ENCODE measurements at places on chromosomes 11 and 22.

- DNase-seq, result no peak
Observed at GRCh38 chr11:119273721-119274120, 43.2 kb downstream of the MCAM start.

DNA sequence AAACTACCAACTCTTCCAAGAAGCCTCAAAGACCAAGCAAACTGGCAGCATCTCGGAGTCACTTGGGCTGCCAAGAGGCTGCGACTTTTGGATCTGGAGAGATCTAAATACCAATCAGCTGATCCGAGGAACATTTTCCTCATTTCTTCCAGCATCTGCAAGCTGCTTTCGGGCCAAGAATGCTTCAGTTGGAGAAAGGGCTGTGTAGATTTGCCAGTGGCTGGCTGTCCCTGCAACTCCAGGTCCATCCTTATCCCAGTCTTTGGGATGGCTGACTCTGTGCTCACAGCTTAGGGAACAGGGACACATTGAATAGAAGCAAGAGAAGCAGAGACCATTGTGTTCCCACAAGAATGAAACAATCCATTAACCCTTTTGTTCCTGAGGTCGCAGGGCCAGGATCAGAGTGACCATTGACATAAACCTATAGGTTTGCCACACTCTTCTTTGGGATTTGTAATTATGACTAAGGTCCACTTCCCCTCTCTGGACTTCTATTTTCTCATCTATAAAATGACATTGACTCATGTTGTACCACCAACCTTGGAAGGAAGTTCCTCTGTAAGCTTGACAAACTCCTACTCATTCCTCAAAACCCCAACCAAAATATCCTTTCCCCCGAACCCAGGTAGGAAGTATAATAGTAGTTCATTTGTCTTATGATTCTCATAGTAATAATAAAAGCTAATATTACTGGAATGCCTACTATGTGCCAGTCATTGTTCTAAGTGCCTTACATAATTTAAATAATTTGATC is 340.8 kb downstream of the MN1 start:
- DNase-seq, result no peak

GRCh38 chr11:118338637-118339061 is 3.9 kb downstream of the CD3D start:
- peak; percentile 6 for DNase-seq

DNA sequence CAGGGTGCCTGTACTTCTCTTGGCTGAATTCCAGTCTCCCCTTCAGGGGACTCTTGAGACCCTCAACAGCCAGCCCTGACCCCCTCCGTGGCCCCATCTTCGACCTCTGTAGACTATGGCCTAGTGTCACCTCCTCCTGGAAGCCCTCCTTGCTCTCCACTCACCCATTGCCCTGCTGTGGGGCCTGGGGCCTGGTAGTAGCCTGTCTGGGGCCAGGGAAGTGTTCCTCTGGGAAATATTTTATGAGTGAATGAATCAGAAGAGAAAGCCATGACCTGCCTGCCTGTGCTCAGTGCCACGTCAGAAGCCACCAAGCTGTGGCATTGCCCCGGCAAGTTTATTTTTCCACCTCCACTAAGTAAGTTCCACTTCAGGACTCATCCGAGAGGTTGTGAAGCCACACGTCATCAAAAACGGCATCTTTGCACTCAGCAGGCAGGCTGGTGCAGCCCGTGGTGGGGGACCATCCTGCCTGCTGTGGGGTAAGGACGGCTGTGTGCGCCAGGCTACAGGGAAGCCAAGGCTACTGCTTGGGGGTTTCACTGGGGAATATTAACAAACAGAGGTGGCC is 59.6 kb upstream of the PPARA start:
- no peak for DNase-seq

- no peak for DNase-seq
Observed at GRCh38 chr11:11779975-11780374, 61.8 kb upstream of the USP47 start.

DNA sequence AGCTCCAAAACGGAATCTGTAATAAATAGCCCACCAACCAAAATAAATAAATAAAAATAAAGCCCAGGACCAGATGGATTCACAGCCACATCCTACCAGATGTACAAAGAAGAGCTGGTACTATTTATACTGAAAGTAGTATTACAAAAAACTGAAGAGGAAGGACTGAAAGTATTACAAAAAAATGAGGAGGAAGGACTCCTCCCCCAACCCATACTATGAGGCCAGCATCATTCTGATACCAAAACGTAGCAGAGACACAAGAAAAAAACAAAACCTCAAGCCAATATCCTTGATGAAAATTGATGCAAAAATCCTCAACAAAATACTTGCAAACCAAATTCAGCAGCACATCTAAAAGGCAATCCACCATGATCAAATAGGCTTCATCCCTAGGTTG is 65.4 kb downstream of the CYP2R1 start:
- no peak for DNase-seq

DNA sequence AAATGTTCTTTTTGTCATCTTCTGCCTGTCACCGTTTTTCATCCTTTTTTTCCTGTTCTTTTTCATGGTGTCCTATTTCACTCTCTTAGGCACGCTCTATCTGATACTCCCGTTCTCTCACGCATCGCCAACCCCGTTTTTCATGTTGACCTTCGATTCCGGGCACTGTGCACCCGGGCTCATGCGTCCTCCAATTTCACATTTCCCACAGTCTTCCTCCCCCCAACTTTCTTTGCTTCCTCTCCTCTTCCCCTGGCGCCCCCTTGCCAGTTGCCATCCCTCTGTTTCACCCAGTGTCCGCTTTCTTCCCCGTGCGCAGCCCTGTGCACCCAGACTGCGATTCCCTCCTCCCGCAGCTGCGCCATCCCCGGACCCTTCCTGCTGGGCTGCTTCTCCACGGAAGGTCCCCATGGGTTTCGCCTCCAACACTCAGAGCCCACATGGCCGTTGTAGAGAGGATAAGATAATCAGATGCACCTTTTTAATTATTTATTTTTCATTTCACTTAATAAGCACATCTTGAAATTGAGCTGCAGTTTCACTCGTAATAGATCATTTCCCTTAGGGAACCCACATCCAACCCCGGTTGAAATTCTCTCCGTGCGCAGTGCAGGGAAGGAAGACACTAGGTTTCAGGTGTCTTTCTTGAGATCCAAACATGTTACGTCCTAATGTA is 791.1 kb downstream of the NTM start:
- no peak for DNase-seq

GRCh38 chr22:30782613-30783012 is 87.9 kb downstream of the OSBP2 start:
- no peak for DNase-seq

DNA sequence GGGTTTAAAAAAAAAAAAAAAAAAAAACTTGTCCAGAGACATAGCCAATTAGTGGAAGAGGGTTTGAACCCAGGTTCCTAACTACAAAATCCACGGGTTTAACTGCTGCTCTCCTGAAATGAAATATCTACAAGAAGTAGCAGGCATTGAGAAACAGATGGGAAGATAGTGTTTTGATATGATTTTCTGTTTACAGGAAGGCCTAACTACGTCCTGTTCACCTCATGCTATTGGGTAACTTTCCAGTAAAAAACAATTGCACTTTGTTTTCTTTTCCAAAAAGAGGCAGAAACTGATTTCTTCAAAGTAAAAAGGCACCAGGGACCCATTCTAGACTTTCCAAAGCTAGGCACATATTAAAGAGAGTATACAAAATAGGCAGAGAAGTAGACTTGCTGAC is 5.9 kb upstream of the C11orf91 start:
- DNase-seq, result no peak

- no peak for DNase-seq
Observed at GRCh38 chr11:123590296-123590912, 64.0 kb downstream of the SCN3B start.

GRCh38 chr11:76669901-76670484 is 554 bp downstream of the LRRC32 start:
- DNase-seq, result no peak

- no peak for DNase-seq
Observed at GRCh38 chr11:92739491-92739890, 230.0 kb upstream of the MTNR1B start.

DNA sequence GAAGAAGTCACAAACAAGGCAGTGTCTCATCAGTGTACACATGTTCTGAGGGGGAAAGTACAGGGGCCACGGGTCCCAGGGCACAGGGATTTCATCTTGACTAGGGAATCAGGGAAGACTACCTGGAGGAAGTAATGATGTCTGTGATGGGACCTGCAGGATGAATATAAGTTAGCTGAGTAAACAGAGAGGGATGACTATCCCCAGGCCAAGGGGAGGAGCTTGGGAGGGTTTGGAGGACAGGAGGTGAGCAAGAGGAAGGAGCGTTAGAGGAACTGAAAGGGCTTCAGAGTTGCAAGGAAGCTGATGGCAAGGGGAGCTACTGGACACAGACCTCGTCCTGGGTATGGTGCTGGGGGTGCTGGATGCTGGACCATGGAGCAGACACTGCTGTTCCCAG is 56.4 kb downstream of the TRAF6 start:
- peak; percentile 73 for DNase-seq

All from inflammatory macrophage treated with lipopolysaccharide for 4 hours (primary cell).